ENCODE measurements at places on chromosomes 2 and 18.

- no peak for DNase-seq
These were observed 53.6 kb upstream of the CTDP1 start for GRCh38 chr18:79625924-79626561.

- DNase-seq = no peak
These were observed 713.9 kb upstream of the CDH2 start for GRCh38 chr18:28890791-28891190.

GRCh38 chr2:7819850-7820249, 862.0 kb upstream of the ID2 start:
- no peak for DNase-seq

GRCh38 chr2:240121675-240122074, 14.4 kb downstream of the COPS9 start:
- no peak for DNase-seq

DNA sequence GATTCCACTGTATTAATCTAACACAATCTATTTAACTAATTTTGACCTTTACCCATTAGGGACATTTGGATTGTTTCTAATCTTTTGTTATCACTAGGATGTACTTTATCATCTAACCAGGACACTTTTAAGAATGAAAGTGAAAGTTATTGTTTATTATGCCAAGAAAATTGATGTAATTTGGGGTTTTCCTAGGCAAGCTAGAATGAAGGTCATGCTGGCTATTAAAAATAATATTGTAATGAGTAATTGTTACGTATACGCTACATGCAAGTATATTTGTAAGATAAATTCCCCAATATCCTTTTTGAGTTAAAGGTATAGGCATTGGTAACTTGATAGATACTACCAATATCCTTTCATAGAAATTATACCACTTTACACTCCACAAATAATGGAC, 74.6 kb downstream of the COL5A2 start:
- DNase-seq = no peak

DNA sequence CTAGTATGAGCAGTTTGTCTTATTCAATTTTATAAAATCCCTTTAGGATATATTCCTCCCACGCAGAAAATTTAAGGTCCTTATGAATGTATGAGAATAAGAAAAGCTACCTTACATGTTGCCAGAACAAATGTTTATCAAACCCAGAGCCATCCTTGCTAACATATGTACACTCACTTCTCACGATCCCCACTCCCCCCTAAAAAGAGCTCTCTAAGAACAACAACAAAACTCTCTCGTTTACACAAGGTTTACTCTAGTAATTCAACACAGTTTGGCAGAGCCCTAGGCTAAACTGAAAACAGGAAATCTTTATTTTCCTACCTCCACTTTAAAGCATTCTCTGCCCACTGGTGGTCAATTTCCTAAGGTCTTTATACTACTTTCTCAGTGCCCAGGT, 504.9 kb downstream of the ZEB2 start:
- no peak for DNase-seq

- no peak for DNase-seq
These were observed 1242.3 kb upstream of the CELF4 start for GRCh38 chr18:38807915-38808314.

DNA sequence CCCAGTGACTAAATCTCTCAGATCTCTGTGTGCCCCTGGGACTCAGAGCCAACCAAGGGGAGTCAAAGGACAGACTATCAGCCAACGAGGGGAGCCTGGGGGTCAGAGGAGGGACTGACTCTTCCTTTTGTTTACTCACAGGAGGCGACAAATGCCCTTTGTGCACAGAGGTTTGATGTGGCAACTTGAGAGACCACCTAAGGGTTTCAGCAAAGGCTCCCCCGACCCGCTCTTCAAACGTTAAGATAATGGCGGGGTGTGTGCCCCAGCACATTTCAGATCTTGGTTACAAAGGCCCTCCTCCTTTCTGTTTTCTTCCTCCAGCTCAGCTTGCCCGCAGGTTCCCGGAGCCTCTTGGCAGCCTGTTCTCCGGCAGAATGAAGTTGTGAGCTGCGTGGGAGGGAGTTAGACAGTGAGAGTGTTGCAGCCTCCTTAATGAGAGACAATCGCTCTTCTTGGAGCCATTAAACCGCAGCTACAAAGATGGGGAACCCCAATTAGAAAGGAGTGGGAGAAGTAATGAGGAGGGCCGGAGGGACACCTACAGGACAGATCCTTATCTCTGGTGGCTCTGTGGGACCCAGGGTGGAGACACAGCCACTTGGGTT, 76.2 kb downstream of the KIAA2012 start:
- DNase-seq = no peak

DNA sequence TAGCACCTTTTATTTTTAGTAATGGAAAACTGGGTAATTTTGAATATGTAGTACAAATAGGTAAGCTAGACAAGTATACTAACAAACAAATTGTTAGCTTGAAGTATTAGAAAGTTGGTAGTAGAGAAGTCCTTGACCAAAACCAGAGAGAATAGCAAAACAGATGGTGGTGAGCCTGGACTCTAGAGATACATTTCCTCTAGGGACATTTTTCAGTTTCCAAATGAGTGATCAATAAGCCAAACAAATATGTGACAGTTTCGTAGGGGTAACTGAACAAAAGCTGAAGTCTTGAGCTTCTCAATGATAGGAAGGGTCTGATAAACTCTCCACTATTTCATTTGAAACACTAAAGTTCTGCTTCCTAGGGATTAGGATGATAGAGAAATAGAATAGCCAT, 692.0 kb upstream of the FAM98A start:
- no peak for DNase-seq
